ENCODE measurements at places on chromosomes 16 and 17. TPM values are rescaled to one million over a fixed set of nuclear protein-coding genes. Genes with fewer than 3 reads are reported as not detected.

DNA sequence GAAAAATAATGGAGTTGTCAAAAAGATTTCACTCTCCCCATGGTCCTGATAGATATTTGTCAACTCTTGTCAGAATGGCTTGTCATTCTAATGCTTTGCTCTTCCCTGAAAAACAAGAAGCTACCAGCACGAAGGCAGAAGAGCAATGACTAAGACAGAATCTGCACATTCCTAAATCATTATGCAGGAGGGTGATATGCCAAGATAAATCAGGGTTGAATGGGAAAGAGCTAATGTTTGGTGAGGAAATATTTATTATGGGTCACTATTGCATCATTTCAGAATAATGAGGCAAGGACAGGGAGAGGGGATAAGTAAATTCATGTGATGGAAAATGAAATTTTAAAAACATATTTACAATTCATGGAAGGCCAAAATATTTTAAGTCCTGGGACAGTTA, 297.5 kb upstream of the XYLT1 start:
- DNase-seq: no peak

Gene USP32
- 15.3 TPM for polyA plus RNA-seq

DNA sequence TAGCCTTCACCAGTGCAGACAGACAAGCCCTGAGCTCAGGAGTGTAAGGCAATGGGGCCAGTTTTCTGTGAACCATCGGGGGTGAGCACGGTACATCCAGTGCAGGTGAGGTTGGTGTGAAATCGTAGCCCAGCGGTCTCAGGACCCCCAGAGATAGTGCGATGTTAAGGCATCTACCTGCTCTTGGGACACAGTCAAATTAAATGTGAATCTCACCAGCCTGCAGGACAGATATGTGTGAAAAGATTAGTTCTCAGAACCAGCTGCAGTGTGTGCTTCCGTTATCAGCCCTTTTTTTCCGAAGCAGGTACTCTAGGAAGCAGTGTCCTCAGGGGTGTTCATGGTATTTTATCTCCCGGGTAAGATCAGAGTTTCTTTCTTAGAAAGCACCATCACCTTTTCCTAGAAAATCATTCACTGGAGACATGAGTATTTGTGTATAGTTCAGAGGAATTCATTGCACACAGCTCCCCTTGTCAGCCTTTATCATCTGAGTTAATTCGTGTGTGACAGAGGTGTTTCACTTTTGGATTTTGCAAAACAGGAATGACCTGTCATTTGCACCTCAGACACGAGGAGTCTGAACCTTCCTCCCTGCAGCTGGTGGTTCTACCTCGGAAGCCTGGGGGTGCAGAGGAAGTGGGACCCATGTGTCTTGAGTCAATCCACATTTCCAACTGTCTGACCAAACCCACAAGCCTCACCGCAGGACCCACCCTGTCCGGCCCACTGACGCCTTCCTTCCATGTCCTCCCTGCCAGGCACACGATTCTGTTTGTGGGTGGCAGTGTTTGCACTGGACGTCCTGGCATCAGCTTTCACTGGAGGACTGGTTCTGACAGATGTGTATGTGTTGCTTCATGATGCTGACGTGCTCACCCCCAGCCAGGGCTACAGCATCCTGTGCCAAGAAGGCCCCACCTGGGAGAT, 107.8 kb downstream of the CLEC16A start:
- no peak for DNase-seq

GRCh38 chr16:78842950-78843349, 743.5 kb downstream of the WWOX start:
- DNase-seq: no peak

Gene SRP68
- polyA plus RNA-seq: 70.1 TPM

DNA sequence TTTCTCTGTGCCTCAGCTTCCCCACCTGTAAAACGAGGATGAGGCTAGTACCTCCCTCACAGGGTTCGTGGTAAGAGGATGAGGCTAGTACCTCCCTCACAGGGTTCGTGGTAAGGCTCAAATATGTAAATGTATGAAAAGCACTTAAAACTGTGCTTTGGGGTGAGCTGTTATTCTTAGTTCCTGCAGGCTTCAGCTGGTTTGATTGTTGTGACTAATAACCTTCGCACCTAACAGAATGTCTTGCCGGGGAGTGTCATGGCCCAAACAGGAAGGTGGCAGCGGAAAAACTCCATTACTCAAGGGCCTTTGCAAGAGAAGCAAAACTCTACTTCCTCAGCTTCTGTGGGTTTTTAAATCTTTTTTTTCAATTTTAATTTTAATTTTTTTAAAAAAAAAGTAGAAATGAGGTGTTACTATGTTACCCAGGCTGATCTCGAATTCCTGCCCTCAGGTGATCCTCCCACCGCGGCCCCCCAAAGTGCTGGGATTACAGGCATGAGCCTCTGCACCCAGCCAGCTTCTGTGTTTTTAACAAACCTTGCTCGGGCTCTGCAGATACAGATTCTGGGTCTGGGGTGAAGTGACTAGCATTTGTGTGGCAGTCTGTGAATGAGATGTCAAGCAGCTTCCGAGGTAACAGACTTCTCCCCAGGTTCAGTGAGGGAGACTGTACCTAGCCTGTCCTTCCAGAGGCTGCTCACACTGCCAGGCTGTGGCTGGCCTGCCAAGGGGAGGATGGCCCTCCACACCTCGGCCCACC, 103.0 kb downstream of the RAB11FIP4 start:
- DNase-seq: no peak
